Activated T-cell treated with anti-CD3 and anti-CD28 coated beads, Interleukin-2, amount 50 U/mL, for 72 hours (primary cell): ENCODE measurements at places on chromosomes 3 and 15. TPM values are rescaled to one million over a fixed set of nuclear protein-coding genes. Genes with fewer than 3 reads are reported as not detected.
A peak's percentile ranks its signal among the peaks of the same experiment; 100 is the strongest.

GOLGA8H gene
- 0.19 TPM for total RNA-seq

CKMT1A gene
- total RNA-seq = 1.0 TPM

DNA sequence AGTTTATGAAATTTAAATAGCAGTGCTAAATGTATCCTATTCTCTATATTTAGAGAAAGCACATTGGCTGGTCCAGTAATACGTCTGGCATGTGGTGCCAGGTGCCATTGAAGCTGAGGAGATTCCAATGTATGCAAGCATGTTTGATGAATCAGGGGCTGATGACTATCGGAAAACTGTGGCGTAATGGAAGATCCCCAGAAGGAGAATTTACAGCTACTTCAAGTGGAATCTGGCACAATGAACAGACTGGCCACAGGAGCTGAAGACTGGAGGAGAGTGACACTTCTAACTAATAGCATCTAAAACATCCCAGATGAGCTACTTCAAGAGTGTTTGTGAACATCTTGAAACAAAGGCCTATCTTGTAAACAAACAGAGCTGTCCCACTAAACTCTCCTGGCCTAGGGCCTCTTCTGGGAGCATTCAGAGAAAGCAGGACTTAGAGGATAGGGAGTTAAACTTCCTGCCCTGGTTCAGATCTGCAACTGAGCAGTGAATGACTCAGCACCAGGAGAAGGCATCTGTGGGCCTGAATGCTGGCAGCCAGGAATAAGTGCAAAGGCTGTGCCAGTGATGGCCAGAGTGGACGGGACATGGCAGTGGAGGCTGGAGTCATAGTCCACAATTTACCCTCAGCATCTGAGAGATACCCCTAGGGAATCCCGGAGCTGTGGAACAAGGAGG is 15.2 kb upstream of the ACTC1 start:
- no peak for DNase-seq

APBA2 gene
- 9.8 TPM for total RNA-seq

SNURF gene
- total RNA-seq = 21.0 TPM

GOLGA8K gene
- not detected for total RNA-seq

PLOD2 gene
- total RNA-seq = 0.17 TPM

ZPLD1 gene
- 0.32 TPM for total RNA-seq

GREM1 gene
- total RNA-seq = not detected

BFSP2 gene
- not detected for total RNA-seq

DNA sequence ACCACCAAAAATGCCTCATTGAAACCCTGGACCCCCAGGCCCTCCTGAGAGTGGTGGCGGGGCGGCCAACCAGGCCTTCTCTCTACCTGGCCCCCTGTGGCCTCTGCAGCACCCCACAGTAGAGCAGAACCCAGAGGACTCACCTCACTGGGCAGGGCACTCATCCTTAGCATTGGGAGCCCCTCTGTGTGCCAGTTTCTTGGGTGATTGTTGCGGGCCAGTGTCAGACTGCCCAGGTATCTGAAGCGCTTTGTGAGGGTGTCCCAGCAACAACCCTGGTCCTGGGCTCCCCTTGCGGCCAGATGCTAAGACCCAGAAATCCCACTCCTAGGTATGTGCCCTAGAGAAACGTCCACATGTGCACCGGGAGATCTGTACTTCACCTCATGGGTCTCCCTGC is 20.7 kb upstream of the MRPS22 start:
- DNase-seq = no peak

GRCh38 chr3:113629584-113630421 is 66.6 kb downstream of the USF3 start:
- no peak for DNase-seq

DNA sequence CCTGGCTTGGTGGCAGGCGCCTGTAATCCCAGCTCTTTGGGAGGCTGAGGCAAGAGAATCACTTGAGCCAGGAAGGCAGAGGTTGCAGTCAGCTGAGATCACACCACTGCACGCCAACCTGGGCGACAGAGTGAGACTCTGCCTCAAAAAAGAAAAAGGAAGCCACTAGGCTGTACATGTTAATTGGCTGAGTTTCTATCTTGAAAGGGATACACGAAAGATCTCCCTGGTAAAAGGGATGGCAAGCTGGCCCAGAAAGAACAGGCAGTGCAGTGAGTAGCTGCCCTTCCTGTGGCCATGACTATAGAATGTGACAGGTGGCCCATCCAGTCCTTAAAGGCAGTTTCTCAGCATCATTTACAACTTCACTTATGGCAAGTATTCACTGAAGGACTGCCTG is 12.3 kb downstream of the LRIG1 start:
- no peak for DNase-seq

DNA sequence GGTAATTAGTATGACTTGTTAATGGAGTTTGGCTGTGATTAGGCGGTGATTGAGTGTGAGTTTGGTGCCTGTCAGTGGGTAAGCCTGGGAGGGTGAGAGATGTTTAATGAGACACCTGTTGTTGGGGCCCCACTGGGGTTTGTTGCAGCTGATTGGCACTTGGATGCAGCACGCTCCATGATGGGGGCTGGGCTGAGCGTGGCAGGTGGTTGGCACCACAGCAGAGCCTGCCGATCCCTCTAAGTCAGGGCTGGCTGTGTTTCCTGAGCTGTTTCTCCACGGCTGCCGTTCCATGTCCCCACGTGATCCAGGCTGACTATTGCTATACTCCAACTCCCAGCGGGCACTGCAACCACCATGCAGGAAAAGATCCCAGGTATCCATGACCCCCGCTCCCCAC is 93.5 kb upstream of the ARRDC4 start:
- DNase-seq = no peak

RAB6B gene
- total RNA-seq = 7.2 TPM

GRCh38 chr3:126342991-126343648 is 14.1 kb downstream of the KLF15 start:
- DNase-seq = no peak

DNA sequence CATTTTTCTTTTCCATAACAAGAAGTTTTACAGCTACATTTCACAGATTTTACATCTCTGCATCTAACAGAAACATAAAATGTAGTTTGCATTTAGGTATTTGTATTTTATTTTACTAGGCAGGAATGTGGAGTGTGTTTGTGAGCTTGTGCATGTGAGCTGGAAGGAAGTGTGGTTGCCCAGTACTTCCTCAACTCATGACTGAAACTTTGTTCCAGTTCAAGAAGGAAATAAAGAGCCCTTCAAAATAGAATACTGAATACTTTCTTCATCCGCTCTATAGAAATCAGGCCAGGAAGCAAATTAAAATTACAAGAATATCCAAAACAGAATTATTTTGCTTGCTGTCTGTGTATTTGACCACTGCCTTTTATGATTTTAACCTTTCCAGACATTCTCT is 81.3 kb downstream of the CHL1 start:
- no peak for DNase-seq

FBXO40 gene
- total RNA-seq = not detected

DNA sequence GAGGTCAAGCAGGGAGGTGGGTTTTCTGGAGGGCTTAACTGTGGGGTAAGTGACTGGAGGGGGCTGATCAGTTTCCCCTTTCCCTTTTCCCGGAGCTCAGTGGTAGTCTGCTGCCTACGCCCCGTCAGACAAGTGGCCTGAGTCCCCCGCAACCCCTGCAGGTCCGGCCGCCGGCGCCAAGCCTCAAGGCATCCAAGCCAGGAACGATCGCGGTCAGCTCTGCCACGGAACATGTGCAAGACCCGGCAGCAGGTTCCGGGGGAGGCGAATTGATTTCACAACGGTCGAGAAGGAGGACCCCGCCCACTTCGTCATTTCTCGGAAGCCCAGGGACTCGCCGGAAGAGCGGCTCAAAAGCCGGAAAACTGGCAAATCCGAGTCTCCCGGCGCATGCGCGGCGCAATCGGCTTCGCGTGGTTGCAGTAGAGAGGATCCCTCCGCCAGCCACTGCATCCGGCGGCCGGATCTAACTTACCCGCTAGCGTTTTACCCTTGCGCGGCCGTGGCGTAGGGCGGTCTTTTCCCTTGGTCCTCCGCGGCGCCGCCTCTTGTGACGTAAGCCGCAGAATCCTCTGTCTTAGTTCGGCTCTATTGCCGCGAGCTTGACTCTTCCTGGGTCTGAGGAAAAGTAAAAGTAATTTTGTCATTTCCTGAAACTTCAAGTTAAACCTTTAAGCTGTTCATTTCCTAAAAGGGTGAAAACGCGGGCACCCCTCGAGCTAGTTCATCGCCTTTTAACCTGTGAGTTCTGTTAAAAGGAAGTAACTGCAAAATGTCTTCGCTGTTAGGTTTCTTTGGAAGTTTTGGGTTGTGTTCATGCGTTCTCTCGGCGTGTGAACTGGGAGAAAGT is 14.9 kb upstream of the CCNL1 start:
- DNase-seq = peak; percentile 97

- DNase-seq = no peak
Measured at GRCh38 chr3:183298701-183299153, 45.7 kb downstream of the B3GNT5 start.

TICRR gene
- total RNA-seq = 23.4 TPM

DNA sequence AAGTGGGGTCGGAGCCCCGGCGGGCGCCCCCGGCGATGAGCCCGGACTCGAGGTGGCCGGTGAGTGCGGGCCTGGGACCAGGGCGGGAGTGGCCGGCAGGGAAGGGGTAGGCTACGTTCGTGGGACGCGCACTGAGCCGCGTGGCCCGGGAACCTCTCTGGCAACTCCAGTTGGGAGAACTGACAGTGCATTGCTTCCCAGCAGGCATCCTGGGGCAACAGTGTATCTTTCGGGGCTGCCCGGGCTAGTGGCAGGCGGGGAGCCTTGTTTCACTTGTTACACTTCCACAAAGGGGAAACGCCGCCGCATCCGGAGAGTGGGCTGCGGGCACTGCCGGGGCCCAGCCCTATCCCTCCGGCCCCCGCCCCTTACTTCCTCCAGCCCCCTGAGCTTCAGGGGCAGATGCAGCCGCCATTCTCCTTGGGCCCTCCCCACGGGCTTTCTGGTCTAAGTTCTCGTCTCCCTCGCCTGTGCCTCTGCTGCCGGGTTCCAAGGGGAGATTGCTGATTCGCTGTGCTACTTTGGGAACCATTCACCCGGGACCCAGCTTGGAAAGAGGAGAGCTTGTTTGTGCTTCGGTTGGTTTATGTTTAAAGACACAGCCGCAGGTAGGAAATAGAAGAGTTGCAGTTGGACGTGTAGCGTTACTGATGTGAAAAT is 675 bp downstream of the BRPF1 start:
- DNase-seq = peak; percentile 67

FANCD2OS gene
- total RNA-seq = not detected

TMEM158 gene
- not detected for total RNA-seq

DNA sequence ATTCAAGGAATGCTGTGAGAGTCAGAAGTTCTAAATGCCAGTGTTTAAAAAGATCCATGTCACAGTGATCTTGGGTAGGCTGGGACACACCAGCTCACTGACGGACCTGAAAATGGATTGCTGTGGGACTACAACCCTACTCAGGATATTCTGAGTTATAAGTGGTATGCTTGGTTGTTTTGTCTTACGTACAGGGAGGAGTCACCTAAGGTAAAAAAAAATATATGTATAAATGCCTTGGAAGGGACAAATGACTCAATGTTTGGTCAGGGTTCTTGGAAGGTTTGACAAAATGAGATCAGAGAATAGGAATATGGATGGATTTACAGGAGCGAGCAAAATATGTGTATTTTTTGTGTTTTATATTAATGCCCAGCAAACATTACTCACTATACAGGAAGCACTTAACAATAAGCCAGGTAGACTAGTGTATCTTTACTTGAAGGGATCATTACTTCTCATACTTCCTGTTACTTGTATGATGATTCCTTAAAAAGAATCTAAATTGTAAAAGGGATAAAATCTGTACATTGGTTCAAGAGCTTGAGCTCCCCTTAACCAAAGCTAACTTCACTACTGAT is 767.3 kb downstream of the GBE1 start:
- no peak for DNase-seq

TNFSF10 gene
- 30.3 TPM for total RNA-seq

GRCh38 chr15:76967067-76967466 is 27.9 kb upstream of the PSTPIP1 start:
- no peak for DNase-seq

- DNase-seq = peak; percentile 62
Measured at GRCh38 chr3:129001806-129002572, 885 bp downstream of the EFCC1 start.
